ENCODE measurements at places on chromosomes 4 and X. TPM values are rescaled to one million over a fixed set of nuclear protein-coding genes. Genes with fewer than 3 reads are reported as not detected.

- DNase-seq: no peak
Measured at GRCh38 chrX:67338262-67338661, 205.6 kb upstream of the AR start.

DNA sequence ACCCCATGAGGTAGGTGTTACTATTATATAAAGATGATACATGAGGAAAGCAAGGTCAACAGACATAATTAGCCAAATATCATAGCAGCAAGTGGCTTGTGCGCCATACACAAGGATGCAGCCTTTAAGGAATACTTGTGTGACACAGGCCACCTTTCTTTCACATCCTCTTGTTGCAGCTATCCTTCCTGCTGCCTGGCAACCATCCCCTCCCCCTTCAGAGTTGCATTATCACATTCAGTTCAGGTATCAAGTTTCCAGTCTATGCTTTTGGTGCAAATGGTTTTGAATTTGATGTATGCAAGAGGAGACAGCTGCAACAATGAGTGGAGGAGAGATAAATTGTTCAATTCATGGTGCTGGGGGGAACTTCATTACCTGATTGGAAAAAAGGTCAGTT is 6.4 kb downstream of the ZCCHC18 start:
- DNase-seq: no peak

DNA sequence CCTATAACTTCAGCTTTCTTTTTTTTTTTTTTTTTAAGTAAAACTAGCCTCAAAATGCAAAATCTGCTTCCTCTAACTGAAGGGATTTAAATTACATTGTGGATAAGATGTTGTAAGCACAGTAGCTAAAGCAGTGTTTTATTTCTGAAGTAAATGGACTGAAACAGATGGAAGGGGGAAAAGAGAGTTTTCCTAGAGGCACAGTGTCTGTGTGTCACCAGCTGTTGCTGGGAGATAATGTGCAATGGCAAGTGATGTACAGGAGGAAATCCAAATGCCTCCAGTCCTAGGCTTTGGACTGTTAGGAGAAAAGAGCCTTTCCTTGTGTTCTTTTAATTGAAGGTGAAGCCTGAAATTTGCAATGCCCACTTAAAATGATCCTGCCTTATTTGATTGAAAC is 672.1 kb downstream of the GRXCR1 start:
- no peak for DNase-seq

SLC10A6 gene
- total RNA-seq: not detected

DNA sequence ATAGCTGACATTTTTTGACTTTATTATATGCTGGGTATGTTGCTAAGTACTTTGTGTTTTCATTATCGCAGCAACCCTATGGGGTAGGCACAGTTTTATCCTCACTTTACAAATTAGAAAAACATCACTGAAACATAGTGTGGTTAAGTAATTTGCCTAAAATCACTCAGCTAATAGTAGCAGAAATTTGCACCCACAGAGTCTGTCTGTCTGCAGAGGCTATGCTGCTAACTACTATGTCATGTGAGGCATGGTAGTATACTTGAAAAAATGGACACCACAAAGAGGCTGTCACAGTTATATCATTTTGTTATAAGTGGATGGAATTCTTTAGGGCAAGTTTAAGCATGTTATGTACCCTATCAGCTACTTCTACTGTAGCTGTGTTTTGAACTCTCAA is 69.0 kb downstream of the STAG2 start:
- no peak for DNase-seq

GRCh38 chr4:182504463-182504862 is 261.3 kb downstream of the TENM3 start:
- DNase-seq: no peak

SORCS2 gene
- not detected for total RNA-seq

DNA sequence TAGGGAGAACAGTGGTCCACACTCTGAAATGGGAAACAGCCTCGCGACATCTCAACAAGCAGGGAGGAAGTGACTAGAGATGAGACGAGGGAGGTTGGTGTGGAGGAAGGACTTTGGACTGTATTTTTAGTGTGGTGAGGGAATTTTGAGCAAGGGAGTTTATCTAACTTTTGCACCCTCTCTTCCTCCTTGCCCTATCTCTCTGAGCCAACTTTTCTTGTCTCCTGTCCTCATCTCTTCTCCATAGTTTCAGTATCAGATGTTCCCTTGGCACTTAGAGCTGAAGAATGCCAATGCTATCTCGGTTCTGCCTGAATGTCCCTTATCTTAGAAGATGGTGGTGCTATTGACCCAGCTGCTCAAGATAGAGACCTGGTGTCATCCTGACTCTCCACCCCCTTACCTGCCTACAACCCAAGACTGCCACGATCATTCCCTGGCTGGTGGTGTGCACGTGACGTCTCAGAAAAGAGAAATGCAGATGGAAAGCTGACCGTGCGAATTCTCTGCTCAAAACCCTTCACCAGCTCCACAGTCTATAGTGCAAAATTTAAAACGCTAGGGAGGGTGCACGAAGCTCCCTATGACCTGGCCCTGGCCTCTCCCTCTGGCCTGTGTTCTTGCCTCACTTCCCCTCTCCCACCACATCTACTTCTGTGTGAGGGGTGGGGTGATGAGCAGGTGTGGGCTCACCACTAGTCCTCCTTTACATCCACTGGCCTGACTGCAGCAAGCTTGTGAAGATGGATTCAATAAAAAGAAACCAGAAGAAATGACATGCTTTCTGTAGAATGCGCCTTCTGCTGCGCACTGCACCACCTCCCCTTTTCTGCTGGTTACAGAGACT is 20.9 kb downstream of the MPP1 start:
- DNase-seq: no peak

DNA sequence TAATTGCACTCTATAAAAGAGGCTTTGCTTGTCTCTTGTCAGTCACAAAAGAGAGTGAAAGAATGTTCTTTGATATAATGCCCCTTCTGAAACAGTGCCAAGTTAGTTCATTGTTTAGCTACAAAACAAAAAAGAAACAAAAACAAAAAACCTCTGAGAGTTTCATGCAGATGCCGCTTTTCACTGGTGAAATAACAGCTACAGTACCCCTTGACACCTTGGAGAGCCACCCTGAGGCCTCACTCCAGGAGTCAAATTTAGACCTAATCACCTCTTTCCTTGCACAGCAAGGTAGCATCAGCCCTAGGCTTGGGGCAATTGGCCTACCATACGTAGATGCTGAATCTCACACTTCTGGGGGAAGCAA is 185.2 kb downstream of the UNC5C start:
- DNase-seq: no peak

GRCh38 chr4:1035510-1035909 is 24.1 kb downstream of the FGFRL1 start:
- no peak for DNase-seq

- DNase-seq: no peak
Measured at GRCh38 chrX:93538575-93538974, 134.8 kb downstream of the NAP1L3 start.

- DNase-seq: no peak
Measured at GRCh38 chr4:48321312-48321711, 20.0 kb upstream of the SLAIN2 start.

GRCh38 chr4:152540293-152540674 is 4.4 kb upstream of the FBXW7 start:
- no peak for DNase-seq

GASK1B gene
- 1.2 TPM for total RNA-seq

DNA sequence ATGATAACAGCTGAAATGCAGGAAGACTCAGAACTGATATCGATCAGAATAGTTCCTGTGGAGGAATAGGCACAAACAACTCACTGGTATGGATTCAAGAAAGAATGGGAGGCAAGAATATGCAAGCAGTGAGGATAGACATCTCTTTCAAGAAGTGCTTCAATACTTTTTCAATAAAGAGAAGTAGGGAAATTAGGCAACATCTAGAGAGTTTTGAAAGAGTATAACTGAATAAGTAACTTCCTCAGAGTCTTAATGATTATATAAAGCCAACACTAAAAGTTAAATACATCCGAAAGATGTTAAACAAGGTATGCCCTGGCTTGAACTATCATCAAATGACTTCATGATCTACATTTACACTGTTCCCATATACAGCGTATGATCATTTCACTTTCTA is 1443.0 kb downstream of the PCDH7 start:
- no peak for DNase-seq

- no peak for DNase-seq
Measured at GRCh38 chr4:120225527-120225926, 158.9 kb upstream of the MAD2L1 start.

GRCh38 chrX:150094996-150095395 is 156.7 kb upstream of the EOLA2 start:
- DNase-seq: no peak

NPNT gene
- total RNA-seq: not detected

DNA sequence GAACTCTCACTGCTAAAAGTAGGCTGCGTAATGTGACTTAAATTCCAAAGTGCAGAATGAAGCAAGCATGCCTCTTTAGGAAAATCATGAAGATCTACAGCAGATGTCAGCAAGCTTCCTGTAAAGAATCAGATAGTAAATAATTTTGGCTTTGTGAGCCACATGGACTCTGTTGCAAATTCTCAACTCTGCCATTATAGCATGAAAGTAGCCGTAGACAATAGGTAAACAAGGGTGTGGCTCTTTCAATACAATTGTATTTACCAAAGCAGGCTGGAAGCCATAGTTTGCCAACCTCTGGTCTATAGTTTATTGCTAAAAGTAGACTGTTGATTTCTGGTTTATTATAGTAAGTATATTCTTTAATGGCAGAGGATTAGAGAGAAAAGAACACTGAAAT is 80.3 kb upstream of the FAM9B start:
- no peak for DNase-seq

GRCh38 chr4:180134091-180134866 is 2108.9 kb upstream of the TENM3 start:
- no peak for DNase-seq

DNA sequence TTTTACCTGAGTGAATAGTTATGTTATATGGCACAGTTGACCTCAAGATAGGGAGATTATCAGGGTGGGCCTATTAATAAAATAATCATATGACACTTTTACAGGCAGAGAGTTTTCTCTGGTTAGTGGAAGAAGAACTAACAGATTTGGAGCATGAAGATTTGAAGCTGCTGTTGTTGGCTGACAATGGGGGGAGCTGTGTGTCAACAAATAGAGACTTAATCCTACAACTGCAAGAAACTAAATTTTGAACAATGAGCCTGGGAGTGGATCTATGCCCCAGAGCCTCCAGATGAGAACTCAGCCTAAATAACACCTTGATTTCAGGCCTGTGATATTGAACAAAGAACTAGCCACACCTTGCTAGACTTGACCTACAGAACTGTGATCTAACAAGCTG is 7.2 kb upstream of the CCSER1 start:
- DNase-seq: no peak

PFKFB1 gene
- 1.00 TPM for total RNA-seq

DNA sequence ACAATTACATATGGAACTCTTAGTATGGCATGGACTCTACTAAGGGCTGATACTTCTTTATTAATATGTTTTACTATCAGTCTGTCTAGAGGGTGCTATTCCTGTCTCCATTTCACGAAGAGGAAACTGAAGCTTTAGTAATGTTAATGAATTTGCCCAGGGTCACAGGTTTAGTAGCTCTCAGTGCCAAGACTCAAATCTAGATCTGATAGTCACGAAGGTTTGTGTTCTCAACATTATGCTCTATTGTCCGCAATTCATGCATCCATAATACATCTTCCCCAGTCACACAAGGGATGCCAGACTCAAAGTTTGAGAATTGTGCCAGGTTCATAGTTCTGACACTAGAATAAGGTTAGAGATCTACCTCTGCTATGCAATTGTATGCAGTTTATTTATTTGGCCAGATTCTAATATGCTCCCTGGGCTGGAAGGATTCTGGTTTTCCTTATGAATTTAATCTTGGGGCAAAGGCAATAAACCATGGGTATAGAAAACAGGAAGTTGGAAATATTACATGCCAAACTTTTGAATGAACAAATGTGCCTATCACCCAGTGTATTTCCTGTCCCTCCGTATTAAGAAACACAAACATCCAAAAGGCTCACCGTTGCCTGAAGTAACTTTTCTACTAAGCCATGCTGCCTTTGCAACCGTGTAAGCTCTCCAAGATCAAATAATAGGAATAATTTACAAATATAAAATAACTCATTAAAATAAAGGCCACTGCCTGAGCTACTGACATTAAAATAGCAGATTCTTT is 478.5 kb downstream of the INPP4B start:
- DNase-seq: no peak

- no peak for DNase-seq
Measured at GRCh38 chrX:31063114-31063513, 8.7 kb downstream of the FTHL17 start.
